ENCODE measurements at places on chromosomes 7 and 10. TPM values are rescaled to one million over a fixed set of nuclear protein-coding genes. Genes with fewer than 3 reads are reported as not detected.

DNA sequence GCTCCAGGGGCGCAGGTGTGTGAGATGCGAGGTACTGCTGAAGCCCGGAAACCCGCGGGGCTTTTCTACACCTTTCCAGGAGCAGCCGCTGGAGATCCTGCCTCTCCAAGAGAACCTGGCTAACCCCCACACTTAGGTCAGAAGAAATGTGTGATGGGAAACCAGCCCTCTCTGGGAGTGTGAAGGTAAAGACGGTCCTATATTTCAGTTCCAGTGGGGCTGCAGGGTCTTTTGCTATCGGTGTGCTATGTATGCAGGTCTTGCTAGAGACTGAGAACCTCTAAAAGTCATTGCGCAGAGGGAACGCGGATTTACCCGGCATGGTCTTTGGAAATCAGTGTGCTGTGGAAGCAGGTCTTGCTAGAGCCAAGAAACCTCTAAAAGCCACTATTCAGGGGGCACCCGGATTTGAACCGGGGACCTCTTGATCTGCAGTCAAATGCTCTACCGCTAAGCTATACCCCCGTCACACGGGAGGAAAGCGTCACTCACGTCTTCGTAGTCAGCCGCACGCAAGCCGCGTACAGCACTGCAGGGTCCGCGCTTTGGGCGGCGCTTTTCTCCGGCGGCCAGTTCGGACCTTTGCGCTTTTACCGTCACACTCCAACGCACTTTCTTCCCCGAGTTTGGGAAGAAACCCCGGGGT, 46.0 kb downstream of the ZNF777 start:
- DNase-seq: peak; percentile 36

DNA sequence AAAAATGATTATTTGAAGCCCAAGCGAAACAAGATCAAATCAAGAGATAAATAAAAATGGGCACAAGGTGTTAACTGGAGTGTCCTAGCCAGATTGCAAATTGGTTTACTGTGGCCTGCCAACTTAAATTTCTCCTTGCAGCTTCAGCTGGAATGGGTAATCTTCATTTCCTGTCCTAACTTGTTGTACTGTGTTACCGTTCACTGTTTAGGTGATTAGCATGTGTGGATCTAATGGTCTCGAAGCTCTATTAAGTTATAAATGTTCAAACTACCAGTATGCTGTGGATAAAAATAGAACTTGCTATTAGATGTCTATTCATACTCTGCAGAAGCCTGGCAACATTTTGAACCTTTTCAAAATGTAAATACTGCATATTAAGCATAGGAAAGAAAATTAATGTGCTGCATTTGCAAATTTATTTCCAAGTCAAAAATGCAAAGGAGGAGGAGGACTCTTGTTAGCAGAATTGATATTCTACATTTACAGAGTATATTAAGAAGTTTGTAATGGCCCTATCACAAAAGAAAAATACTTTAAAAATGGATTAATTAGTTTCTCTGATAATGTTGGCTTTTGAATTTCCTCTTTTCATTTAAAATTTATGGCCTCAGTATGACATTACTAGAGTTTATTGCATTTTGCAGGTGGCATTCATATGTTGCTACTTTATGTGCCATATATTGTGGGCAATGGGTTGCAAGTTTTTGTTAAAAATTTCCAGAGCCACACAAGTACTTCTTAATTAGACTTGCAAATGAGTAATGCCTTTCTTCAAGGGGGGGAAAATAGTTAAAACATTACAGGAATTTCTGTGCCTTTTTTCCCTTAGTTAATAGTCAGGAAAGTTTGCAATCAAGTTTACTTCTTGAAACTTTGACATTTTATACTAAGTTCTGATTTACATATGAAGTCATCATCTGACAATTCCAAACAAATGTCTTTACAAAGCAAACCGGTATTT, 92.1 kb downstream of the CABCOCO1 start:
- DNase-seq: no peak

- no peak for DNase-seq
These were observed 28.3 kb upstream of the GNA12 start for GRCh38 chr7:2872296-2872874.

GRCh38 chr10:73182568-73182967, 14.6 kb downstream of the FAM149B1 start:
- DNase-seq: no peak

DNA sequence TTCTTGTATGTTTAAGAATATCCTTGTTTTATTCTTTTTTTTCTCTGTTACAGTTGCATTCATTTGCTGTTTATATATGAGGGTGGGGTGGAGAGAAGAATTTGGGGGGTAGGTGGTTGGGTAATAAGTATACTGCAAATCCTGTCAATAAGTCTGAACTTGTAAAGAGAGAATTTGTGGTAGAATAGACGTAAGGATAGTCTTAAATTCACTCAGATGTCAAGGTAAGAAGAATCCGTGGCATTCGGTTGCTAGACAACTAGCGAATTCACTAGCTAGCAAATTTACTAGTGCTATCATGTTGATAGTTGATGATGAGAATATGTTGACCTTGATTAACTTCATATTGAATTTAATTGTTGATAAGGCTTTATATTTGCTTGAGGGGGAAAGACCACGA, 40.7 kb downstream of the RSBN1L start:
- no peak for DNase-seq

GRCh38 chr10:121999301-121999700, 10.3 kb downstream of the TACC2 start:
- DNase-seq: no peak

DNA sequence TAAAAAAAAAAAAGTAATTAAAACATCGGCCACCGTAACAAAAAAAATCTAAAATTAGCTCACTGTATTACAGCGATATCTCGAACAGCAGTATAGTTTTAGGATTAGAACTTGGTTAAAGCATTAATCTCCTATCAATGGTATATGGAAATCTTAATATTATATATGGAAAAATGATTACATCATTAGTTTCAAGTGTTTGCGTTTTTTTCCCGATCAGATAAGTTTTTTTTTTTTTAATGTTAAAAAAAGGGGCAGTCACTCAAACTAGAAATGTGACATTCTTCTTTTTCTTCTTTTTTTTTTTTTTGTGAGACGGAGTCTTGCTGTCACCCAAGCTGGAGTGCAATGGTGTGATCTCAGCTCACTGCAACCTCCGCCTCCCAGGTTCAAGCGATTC, 7.4 kb downstream of the IDI1 start:
- DNase-seq: no peak

DNA sequence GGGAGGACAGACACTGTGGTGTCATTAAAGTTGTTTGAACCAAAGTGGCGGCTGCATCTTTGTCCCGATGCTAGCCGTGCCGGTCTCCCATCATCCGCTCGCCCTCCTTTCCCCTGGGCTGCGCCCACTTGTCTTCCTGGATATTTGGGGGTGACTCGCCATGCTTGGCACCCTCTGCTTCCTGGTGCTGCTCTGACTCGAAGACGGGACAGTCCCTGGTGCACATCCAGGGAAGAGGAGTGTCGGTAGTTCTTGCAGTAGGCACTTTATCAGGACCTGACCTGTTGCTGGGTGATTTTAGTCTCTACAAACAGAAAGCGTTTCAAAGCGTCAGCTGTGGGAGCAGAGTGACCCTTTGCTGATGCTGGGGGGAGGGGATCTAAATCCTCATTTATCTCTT, 68.3 kb upstream of the DNAJB6 start:
- no peak for DNase-seq

- DNase-seq: no peak
These were observed 67.7 kb downstream of the AKR1B1 start for GRCh38 chr7:134391223-134391622.

DNA sequence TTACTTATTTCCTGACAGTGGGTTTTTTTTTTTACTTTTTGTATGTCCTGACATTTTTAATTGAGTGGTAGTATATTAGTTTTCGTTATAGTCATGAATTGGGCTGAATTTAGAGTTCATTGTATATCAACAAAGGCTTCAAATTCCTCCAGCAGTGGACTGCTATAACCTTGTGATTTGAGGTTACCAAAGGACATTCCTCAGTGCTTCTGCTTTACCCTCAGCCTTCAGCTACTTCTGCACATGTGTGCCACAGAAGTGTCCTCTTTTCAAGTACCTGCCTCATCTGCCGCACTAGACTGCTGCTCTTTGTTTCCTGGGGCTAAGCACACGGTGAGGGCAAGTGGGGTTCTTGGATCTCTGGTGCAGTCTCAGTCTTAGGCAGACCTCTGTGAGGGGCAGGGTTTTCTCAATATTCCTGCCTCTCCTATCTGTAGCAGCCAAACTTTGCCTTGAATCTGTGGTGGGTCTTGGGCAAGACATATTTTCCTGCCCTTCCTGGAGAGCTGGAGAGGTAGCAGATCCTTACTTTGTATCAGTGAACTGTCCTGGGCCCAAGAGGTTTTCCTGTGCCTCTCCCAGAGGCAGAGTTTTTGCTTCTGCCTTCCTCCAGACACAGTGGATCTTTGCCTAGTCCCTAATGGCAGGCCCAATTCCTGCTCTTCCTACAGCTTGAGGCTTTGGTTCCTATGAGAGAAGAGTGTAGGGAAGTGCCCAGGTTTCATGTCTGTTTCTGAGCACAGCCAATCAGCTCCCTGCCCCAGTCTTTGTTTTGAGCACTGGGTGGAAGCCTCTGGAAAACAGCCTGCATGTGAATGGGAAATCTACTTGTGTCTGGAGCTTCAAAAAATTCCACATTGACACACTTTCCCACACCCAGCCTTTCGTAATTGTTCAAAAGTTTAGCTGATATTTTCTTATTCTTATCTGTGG, 39.0 kb upstream of the STRIP2 start:
- DNase-seq: no peak

DNA sequence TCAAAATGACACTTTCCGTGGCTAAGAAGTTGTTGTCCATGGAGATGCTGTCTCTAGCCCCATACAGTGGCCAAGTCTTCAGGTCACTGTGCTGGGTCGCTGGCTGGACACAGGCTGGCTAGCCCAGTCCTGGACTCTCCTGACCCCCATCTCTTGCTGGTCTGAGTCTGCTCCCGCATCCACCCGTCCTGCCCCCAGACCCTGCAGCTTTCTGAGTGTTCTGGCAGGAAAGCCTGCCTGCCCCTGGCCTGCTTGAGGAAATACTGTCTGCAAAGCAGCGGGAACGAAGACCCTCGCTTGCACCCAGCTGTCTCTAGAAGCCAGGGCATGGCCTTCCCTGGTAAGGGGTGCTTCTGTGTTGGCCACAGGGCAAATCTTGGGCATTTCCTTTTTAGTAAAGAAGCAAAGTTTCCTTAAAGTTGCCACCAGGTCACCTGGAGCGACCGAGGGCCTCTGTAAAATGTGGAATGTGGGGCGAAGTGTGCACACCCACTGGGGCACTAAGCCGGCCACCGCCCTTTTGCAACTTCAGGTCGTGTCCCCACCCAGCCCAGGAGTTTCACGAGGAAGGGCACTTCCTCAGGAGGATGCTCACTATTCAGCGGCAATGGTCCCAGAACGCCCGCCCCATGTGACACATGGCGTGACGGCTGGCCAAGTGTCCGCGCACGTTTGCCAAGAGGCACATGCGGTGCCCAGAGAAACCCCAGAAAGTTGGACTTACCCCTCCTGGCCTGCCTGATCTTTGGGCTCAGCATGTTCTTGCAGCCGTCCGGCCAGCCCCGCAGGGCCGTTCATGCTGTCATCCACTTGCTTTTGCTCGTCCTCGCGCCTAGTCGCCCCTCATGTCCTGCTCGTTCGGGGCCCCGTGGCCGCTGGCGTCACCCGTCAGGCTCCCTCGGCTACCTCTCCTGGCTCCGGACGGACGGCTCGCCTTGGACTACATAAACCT, 558 bp downstream of the ARHGAP22 start:
- DNase-seq: peak; percentile 32

DNA sequence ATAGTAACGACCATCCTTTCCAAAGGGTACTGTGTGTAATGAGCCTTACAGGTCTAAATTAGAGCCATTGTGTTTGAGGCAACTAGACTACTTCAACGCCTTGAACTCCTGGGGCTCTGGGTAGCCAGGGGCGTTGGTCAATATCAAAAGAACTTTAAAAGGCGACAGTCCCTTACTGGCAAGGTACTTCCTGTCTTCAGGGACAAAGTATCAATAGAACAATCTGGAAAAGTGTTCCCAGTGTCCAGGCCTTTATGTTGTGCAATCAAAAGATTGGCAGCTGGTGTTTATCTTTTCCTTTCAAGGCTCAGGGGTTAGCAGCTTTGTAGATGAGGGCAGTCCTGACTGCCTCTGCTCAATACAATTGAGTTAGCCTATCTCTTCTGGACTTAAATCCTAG, 284.3 kb downstream of the PARD3 start:
- no peak for DNase-seq

- DNase-seq: no peak
These were observed 237.9 kb downstream of the C7orf25 start for GRCh38 chr7:42673951-42674350.

DNA sequence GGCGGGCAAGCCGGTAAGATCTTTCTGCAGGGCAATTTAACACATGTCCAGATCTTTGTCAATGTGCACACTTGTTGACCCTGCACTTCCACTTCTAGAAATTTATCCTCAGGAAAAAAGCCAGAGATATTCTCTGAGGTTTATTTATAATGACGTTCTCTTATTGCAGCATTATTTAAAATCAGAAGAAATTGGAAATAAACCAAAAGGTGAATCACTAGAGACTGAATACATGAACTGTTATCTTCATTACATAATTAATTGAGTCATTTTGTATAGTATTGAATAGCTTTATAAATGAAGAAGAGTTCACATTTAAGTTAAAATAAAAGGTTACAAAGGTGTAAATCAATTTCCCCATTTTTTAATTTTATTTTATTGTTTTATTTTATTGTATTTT, 16.3 kb upstream of the SAR1A start:
- DNase-seq: no peak

DNA sequence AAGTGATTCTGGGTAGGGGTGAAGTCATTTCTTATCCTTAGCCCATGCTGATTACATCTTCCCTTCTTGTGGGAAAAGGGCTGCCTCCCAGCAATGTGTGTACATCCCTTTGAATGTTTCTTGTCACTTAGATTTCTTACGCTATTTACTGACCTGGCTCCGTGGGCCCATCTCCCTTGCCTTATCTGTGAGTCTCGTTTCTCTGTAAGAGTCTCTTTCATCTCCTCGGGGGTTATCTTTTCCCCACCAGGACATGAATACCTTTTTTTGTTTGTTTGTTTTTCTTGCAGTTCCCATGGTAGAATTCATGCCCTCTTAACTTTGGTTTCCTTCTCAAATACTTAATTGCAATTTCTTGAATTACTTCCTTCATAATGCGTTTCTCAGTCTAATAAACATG, 107.7 kb downstream of the BAMBI start:
- DNase-seq: no peak

GRCh38 chr7:129375141-129375938, 58.9 kb upstream of the STRIP2 start:
- no peak for DNase-seq

The IKZF1 gene
- 9.6 TPM for total RNA-seq

The LIPF gene
- total RNA-seq: not detected

The CALHM1 gene
- total RNA-seq: not detected

The PRPF18 gene
- total RNA-seq: 22.9 TPM

The SLC39A12 gene
- not detected for total RNA-seq

The RRP12 gene
- total RNA-seq: 50.7 TPM

The PTPRN2 gene
- total RNA-seq: 8.8 TPM

The AGMO gene
- total RNA-seq: 2.4 TPM

The ITIH5 gene
- total RNA-seq: 25.3 TPM

The PON3 gene
- 3.3 TPM for total RNA-seq

The OR6V1 gene
- not detected for total RNA-seq

The PNLIPRP3 gene
- not detected for total RNA-seq

The GJD4 gene
- not detected for total RNA-seq

The COL28A1 gene
- total RNA-seq: 116 TPM

The DNAJC30 gene
- 2.7 TPM for total RNA-seq

The BTBD16 gene
- total RNA-seq: 1.2 TPM
